ENCODE measurements at places on chromosomes 11 and 22. TPM values are rescaled to one million over a fixed set of nuclear protein-coding genes. Genes with fewer than 3 reads are reported as not detected.

DNA sequence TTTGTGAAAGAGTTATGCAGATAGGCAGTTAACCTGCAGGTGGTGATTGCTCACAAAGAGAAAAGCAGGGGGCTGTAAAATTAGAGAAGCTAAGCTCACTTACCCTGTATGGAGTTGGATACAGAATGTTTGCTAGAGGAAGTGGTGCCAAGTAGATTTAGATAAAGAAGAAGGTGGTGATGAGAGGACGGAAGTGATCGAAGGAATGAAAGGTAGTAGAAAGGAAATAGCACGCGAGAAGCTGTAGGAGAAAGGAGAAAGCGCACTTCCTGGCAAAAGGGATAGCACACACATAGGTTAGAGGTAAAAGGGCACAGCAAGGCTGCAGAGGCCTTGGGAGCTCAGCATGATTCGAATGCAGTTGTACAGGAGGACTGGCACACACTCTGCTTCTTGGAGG is 87.3 kb upstream of the CTSC start:
- no peak for DNase-seq
- no peaks in the 10 kb centered on the region for H3K36me3 ChIP-seq
- no peaks in the 10 kb centered on the region for H3K27me3 ChIP-seq
- no peaks in the 10 kb centered on the region for H3K4me1 ChIP-seq

GRCh38 chr11:114256176-114256966 is 39.8 kb upstream of the NNMT start:
- no peaks in the 10 kb centered on the region for H3K27me3 ChIP-seq
- H3K4me1 ChIP-seq, result peaks cover 8% of the 10 kb centered on the region
- H3K36me3 ChIP-seq, result no peaks in the 10 kb centered on the region

OR10W1 gene
- not detected for total RNA-seq

CREB3L1 gene
- total RNA-seq, result 18.4 TPM

PRAME gene
- not detected for total RNA-seq

GRCh38 chr11:19868281-19868821 is 155.7 kb downstream of the NAV2 start:
- peak overlapping the region; percentile 33 for H3K27ac ChIP-seq
- DNase-seq, result peak; percentile 59
- no peaks in the 10 kb centered on the region for H3K27me3 ChIP-seq

ARHGAP8 gene
- 1.4 TPM for total RNA-seq

GRCh38 chr11:85822814-85823213 is 11.9 kb upstream of the SYTL2 start:
- H3K27ac ChIP-seq, result no peak overlapping the region
- no peaks in the 10 kb centered on the region for H3K27me3 ChIP-seq
- no peaks in the 10 kb centered on the region for H3K36me3 ChIP-seq
- H3K4me1 ChIP-seq, result no peaks in the 10 kb centered on the region
- DNase-seq, result no peak
- H3K4me3 ChIP-seq, result no peak overlapping the region

DNA sequence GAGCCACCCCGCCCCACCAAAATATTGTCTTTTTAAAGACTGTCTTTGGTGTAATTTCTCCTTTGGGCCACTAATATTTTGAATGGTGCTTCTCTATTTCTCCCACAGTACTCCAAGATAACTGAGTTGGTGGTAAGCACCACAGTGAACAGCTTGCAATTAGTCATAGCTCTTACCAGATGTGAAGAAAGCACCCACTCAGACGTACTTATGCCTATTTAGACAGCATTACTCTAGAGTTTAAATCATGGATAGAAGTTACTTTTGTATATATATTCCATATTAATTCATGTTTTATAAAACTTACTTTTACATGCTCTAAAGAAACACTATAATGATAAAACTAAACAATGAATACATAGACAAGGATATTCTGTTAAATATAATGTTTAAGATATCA is 12.7 kb downstream of the ANO3 start:
- H3K36me3 ChIP-seq, result no peaks in the 10 kb centered on the region
- no peaks in the 10 kb centered on the region for H3K4me1 ChIP-seq
- H3K4me3 ChIP-seq, result no peak overlapping the region

CD3G gene
- total RNA-seq, result 3.0 TPM

OR10D3 gene
- total RNA-seq, result not detected

DNA sequence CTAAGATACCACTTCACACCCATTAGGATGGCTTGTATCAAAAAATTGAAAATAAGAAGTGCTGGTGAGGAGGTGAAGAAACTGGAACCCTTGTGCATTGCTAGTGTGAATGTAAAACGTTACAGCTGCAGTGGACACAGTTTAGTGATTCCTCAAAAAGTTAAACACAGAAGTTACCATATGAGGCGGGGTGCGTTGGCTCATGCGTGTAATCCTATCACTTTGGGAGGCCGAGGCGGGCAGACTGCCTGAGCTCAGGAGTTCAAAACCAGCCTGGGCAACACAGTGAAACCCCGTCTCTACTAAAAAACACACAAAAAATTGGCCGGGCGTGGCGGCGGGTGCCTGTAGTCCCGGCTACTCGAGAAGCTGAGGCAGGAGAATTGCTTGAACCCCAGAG is 43.5 kb downstream of the SGSM3 start:
- DNase-seq, result peak; percentile 62
- no peaks in the 10 kb centered on the region for H3K36me3 ChIP-seq
- H3K4me3 ChIP-seq, result no peak overlapping the region
- H3K4me1 ChIP-seq, result no peaks in the 10 kb centered on the region
- no peak overlapping the region for H3K27ac ChIP-seq

FXYD2 gene
- total RNA-seq, result 1.1 TPM

DNA sequence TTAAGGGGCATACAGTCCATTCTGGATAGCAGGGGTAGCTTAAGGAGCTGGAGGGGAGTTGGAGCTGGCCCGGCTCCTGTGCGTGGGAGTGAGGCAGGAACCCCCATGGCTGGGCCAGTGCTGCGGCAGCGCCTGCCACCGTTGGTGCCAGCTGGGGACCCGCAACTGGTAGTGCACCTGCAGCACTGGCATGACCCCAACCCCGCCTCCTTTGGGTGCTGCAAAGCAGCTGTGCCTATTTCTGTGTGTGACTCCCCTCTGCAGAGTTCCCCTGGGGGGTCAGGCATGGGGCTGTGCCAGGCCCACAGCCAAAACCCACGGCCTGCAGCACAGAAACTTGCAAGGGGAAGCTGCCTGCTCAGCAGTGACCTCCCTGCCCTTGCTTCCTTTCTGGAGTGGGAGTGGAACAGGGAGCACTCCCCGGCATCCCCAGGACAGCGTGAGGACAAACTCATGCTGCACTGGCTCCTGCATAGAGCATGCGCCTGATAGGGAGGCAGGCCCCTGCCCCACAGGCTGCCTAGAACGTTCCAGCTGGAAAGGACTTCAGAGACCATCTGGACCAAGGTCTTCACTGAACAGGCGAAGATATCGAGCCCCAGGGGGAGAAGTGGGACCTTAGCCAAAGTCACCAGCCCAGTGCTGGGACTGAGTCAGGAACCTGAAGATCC is 26.2 kb upstream of the RAB1B start:
- H3K27ac ChIP-seq, result no peak overlapping the region
- no peaks in the 10 kb centered on the region for H3K4me1 ChIP-seq
- H3K4me3 ChIP-seq, result no peak overlapping the region
- no peaks in the 10 kb centered on the region for H3K27me3 ChIP-seq
- no peak for DNase-seq
- H3K36me3 ChIP-seq, result no peaks in the 10 kb centered on the region

GRCh38 chr11:121337740-121338272 is 45.2 kb downstream of the SC5D start:
- H3K4me1 ChIP-seq, result no peaks in the 10 kb centered on the region
- no peak overlapping the region for H3K27ac ChIP-seq
- DNase-seq, result no peak
- H3K4me3 ChIP-seq, result no peak overlapping the region
- H3K36me3 ChIP-seq, result no peaks in the 10 kb centered on the region

DNA sequence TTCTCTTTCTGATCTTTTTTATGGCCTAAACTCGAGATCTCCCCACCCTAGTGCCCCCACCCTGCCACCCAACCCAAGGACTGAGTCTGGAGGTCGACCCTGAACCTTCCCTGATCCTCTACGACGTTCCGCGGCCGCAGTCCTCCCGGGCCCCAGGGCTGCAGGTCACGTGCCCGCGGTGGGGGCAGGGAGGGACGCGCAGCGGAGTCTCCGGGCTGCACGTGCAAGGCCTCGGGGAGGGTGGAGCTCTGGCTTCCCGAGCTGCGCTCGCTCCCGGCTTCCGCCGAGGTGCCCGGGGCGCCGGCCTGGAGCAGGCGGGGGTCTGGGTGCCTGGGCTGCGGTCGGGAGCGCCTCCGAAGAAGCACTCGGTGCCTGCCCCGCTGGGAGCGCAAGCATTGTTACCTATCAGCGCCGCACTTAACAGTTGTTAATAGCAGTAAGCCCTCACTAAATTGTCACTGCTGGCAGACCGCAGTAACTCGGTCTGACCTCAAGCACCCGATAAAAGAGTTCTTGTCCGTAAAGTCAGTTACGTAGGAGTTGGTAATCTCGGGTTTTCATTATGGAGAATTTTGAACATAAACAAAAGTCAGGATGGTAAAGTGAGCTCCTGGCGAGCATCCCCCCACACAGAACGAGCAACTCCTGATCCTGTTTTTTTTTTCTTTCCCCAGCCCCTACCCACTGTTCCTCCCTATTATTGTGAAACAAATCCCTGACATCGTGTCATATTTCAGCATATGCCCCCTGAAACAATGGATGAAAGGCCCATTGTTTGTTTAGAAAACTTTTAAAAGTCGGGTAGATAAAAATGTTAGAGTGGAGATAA is 69.7 kb upstream of the EP300 start:
- no peaks in the 10 kb centered on the region for H3K4me1 ChIP-seq
- H3K36me3 ChIP-seq, result no peaks in the 10 kb centered on the region
- no peaks in the 10 kb centered on the region for H3K27me3 ChIP-seq
- peak overlapping the region; percentile 82 for H3K4me3 ChIP-seq
- H3K27ac ChIP-seq, result peak overlapping the region; percentile 31

- no peak overlapping the region for H3K27ac ChIP-seq
- H3K27me3 ChIP-seq, result no peaks in the 10 kb centered on the region
- no peaks in the 10 kb centered on the region for H3K4me1 ChIP-seq
- DNase-seq, result no peak
- H3K36me3 ChIP-seq, result no peaks in the 10 kb centered on the region
- H3K4me3 ChIP-seq, result no peak overlapping the region
These were observed 31.9 kb upstream of the CCDC90B start for GRCh38 chr11:83317757-83318690.

DNA sequence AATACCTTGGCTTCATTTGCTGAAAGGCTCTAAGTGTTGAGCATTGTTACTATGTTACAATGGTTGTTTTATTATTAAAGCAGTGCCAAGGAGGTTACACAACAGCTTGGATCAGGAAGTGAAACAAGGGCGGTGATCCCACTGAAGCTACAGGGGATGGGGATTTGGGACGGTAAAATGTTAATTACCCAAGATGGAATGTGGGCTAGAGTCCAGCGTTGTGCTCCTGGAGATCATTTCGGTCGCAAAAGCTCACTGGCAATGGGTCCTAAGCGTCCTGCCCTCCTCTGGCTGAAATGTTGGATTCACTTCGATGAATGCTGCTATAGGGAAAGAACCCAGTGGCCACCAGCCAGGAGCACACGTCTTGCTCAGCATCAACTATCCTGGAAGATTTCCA is 48.3 kb downstream of the FAM83F start:
- no peaks in the 10 kb centered on the region for H3K27me3 ChIP-seq
- DNase-seq, result no peak
- no peak overlapping the region for H3K4me3 ChIP-seq

DNA sequence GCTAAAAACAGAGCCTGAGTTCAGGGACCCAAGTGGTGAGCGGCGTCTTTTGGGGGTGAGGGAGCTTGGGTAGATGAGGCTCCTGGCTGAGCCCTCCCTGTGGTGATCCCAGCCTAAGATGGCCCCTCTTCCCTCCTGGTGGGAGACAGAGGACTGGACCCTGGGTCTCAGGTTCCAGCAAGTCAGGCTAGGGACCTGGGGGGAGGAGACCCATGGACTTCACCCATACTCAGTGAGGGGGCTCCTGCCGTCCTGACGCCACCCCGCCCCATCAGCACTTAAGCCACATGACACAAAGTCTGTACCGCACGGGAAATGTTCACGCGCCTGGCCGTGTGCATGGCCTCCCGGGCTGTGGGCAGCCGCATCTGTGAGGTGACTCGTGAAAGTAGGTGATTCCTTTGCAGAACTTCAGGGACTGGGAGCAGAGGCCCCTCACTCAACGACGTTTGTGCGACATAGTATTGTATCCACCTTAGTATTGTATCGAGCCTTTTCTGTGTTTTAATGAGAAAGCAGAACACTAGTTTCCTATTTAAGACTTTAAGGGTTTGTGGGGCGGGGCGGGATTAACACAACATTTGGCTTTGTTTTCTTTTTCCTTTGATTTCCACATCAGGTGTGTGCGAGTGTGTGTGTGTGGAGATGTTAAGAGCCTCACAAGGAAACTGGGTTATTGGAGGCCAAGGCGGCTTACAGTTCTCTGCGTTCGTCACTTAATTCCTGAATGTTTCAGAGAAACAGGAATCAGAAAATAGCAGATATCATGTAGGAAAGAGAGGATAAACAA is 18.4 kb upstream of the TMEM191C start:
- H3K4me3 ChIP-seq, result no peak overlapping the region
- no peaks in the 10 kb centered on the region for H3K27me3 ChIP-seq
- H3K36me3 ChIP-seq, result no peaks in the 10 kb centered on the region
- H3K4me1 ChIP-seq, result no peaks in the 10 kb centered on the region

All from aorta (tissue), 5 donors.